ELF-1 (cell line): ENCODE measurements at places on chromosomes 6 and 20.

DNA sequence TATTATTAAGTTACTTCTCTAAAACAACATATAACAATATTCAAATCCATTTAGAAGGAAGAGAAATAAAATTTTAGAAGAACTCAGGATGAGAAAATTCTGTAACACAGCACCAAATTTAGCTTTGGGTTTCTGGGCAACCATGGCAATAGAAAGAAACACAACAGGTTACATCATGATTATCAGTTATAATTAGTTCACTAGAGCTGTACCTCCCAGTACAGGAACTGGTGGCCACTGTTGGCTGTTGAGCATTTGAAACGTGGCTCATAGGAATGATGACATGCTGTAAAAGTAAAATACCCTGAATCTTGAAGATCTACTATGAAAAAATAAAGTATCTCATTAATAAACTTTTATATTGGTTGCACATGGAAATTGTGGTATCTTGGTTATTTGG, 23.7 kb upstream of the MAP3K4 start:
- no peak for DNase-seq

DNA sequence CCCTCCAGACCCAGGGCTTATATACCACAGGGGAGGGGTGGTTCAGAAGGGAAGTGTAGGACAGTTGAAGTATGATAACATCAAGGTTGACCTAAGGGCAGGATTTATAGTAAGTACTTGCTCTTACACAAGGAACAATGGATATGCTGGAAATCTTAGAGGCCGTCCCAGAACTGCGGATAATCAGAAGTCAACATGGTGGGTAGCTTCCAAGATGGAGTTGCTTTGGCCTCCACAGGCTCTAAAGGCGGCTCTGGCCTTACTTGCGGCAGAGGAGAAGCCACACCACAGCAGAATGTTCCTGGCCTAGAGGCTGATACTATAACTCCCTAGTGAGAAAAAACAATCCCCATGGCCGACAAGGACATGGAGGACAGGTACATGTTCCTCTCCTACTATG, 344.7 kb downstream of the CDC5L start:
- no peak for DNase-seq

DNA sequence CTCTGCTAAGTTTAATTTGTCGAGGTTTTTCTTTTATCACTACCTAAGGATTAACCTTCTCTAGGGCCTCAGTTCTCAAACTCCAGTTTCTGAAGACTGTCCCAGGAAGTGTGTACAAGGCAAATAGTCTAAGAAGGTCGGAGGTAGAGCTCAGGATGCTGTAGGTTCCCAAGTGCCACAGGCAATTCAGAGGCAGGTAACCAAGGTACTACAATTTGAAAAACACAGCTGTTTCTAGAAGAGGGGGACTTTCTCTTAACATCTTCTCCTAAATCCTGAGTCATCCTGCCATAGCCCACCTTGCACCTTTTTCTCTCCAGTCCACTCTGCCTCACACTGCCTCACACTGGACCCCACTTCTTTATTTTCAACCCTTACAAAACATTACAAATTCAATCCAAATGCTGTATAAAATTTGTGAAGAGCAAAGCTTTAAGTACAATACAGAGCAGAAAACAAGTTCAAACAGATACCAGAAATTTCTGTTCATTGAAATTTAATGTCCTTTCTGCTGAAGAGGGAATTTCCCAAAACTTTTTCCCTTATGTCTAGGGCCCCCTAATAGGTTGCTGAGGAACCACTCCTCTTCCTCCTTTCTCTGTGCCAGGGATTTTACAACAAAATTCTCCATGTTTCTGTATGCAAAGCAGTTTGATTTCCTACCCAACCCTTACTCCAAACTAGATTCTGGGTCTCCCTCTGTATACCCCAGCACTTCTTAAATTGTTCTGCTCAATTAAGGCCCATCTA, 43.0 kb downstream of the FRK start:
- DNase-seq, result no peak

DNA sequence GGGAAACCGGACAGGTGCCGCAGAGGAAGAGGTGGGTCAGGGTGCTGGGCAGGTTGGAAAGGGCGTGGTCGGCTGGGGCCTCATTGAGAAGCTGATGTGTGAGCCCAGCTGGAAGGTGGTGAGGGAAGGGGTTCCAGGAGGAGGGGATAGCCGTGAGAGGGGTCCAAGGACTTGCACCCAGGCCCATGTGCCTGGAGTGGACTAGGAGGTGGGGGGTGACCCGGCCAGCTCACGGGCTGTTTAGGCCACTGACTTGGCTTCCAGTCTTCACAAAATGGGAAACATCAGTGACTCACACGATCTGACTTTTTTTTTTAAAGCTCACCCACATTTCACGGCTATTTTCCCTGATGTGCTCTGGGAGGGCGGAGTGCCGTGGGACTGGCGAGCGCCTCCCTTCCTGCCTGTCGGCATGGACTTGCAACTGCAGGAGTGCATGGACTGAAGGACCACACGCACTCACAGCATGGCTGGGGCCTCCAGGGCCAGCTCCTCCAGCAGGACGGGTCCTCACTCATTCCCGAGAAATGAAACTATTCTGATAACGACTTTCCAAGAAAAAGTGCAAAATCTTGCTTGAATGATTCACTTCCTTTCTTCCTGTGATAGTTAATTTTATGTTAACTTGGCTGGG, 13.5 kb upstream of the PDE10A start:
- DNase-seq, result no peak

DNA sequence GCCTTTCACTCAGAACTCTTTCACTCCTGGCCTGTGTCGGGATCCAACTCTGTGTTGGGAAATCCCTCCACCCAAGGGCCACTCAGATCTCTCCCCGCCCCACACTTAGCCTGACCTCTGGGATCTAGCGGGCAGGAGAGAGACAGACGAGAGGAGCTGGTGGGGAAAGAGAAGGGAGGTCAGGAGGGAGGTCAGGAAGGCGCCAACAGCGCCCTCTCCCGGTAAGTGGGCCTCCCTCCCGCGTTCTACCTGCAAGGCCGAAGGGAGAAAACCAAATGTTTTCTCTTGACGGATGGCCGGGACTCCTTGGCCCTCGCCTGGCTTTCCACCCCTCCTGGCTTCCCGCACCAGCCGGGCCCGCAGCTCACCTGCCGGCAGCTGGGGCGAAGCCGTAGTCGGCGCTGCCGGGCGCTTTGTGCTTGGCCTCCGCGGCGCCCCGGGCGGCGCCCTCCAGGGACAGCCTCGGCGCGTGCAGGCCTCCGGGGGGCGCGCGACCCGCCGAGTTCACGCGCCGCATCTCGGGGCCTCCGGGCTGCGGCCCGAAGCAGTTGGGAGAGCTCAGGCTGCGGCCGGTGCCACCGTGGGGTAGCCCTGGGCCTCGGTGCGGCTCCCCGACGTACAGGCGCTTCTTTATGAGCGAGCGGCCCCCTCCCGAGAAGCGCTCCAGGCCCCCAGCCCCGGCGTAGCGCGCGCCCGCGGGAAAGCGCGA, 38.2 kb downstream of the C6orf132 start:
- peak; percentile 96 for DNase-seq

GRCh38 chr6:105783333-105783935, 302.7 kb upstream of the PRDM1 start:
- no peak for DNase-seq

- DNase-seq, result no peak
Measured at GRCh38 chr6:5416250-5416649, 154.9 kb downstream of the FARS2 start.

GRCh38 chr20:37311710-37312355, 22.4 kb downstream of the MANBAL start:
- no peak for DNase-seq

- DNase-seq, result no peak
Measured at GRCh38 chr20:21259346-21259745, 43.8 kb upstream of the XRN2 start.

- DNase-seq, result peak; percentile 40
Measured at GRCh38 chr6:161233986-161234661, 39.7 kb downstream of the AGPAT4 start.

DNA sequence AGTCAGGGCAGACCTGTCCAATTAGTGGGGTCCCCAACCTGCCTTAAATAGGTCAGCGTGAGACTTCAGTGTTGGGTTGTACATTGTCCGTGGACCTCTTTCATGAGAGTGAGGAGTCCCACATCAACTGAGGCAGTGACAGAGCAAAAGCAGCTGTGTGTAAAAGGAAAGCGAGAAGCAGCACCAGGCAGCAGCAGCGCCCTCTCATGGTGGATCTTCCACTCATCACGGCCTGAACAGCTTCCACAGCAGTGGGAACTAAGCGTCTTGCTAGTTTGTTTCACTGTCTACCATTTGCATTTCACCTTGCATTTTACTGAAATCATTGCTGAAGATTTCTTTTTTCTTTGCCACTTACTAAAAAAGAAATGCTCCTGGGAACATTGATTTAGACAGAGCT, 333.8 kb downstream of the PKHD1 start:
- peak; percentile 76 for DNase-seq

GRCh38 chr20:59933849-59934585, 580 bp upstream of the SYCP2 start:
- DNase-seq, result peak; percentile 88

GRCh38 chr6:26536571-26537159, 1.5 kb upstream of the HMGN4 start:
- DNase-seq, result peak; percentile 69

- no peak for DNase-seq
Measured at GRCh38 chr20:51710361-51710894, 57.8 kb downstream of the ATP9A start.

- DNase-seq, result no peak
Measured at GRCh38 chr20:34337982-34338726, 24.9 kb upstream of the ITCH start.

DNA sequence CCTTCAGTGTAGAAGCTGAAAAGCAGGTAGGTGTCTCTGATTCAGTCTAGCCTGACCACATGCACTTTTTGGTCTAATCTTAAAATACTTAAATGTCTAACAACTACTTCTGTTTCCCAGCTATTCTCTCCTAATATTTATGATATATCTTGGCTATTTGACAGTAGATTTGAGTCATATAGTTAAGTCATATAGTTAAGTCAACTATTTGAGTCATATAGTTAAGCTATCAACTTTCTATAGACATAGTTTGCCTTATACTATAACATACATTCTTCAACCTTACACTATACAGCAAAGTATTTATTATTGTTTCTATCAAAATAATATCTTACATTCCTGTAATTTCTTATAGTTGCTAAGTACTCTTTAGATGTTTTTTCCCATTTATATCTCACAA, 110.9 kb downstream of the GMDS start:
- DNase-seq, result no peak

DNA sequence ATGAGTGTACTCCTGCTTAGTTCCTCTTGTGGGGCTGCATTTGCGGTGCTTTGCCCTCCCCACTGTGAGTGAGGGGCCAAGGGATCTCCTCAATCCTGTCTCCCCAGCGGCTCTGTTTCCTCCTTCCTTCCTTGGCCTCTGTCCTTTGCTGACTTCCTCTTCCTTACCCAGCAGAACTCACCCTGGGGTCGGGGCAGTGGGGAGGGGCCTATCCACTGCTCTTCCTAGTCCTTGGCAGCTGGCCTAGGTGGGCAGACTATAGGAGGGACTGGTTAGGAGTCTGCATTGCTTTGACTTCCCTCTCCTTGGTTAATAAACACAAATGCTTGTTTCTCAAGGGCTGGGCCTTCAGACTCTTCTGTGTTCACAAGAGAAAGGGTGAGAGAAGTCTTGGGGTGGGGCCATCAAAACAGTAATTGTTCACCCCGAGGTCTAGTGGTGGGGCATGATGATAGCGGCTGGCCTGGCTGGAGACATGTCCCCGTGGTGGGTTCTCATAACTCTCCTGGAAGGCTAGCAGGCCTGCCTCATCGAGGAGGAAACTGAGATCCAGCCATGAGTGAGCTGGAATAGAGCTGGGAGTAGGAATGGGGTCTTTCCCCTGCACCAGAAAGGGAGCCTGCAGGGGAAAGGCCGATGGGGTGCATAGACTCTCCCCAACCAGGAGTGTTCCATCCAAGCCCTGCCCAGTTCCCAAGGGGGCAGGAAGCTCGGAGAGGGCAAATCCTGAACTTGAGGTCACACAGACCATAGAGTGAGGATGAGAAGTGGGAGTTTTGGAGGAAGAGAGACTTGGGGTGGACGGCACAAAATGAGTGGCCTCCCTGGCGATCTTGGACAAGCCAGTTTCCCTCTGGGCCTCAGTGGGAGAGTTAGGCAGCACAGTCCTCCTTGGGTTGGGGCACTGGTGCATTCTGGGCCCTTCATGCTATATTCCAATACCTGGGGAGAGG, 12.7 kb downstream of the FAM110A start:
- DNase-seq, result no peak

- no peak for DNase-seq
Measured at GRCh38 chr6:170450916-170451761, 102.0 kb downstream of the PSMB1 start.

DNA sequence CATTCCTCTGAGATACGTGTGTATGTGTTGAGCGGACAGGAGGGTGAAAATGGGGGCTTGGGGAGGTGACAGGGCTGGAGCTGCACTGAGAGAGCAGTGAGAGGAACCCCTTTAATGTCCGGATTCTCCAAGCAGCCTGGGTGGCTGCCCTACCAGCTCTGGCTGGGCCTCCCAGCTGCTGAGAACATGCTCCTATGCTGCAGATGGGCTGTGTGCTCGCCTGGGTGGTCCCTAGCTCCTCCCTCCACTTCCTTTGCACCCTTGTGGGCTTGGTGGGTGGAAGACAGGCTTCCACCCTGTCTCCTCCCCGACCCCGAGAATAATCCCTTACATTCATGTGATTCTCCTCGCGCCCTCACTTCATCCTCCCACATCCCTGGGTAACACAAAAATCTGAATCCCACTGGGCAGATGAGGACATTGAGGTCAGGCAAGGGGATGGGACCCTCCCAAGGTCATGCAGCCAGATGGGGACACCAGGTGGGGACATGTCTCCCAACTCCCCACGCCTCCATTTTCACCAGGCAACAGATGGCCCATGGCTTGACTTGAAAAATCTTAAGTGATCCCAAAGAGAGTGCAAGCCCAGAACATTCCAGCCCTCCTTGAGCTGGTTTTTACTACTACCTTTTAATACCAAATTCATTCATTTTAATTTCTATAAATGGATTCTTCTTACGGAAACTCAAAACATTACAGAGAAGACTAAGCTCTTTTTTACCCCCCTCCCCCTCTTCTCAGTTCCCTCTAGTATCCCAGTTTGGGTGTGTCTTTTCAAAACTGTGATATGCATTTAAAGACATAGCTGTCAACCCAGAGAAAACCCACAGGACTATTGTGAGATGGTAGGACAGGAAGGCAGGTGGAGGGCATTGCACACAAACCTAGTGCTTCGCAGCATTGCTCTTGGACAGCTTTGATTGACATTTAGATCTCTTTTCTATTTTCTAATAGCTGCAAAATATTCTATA, 5.0 kb upstream of the PDRG1 start:
- DNase-seq, result no peak

DNA sequence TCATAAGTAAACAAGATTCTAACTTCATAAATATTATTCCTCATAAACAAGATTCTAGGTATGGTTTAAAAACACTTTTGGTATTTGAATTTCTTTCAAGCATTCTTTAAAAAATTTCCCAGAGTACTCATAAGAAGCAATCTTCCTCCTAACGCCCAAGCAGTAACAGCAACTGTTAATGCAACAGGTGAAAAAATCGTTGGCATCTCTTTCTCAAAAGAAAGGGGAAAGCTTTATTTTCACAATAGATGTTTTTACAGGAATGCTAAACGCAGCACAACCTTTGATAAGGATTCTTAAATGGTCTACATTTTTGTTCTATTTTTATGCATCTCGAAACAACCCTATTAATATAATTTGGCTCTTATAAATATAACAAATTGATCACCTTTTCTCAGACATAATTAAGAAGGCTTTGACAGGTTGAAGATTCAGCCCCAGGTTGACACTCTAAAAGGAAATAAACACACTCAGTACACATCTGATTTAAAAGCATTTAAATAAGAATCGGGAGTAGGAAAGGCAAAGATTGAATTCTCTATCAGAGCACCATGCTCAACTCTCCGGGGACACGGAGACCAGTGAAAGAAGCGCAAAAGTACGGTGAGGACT, 634 bp downstream of the AHI1 start:
- DNase-seq, result no peak

- no peak for DNase-seq
Measured at GRCh38 chr20:51444467-51444866, 98.1 kb downstream of the NFATC2 start.
